Activated T-helper 17 cell treated with anti-CD3 and anti-CD28 coated beads, Interleukin-2, amount 50 U/mL, for 72 hours (primary cell): ENCODE measurements at places on chromosomes 2 and 18. TPM values are rescaled to one million over a fixed set of nuclear protein-coding genes. Genes with fewer than 3 reads are reported as not detected.

Gene B3GNT7
- not detected for total RNA-seq

Gene C18orf63
- not detected for total RNA-seq

Gene EN1
- total RNA-seq: not detected

Gene AFF3
- total RNA-seq: 0.32 TPM

Gene GPR148
- total RNA-seq: not detected

Gene PLGLB2
- 1.6 TPM for total RNA-seq

Gene AQP12B
- total RNA-seq: not detected

Gene STARD7
- total RNA-seq: 190 TPM

Gene CHPF
- total RNA-seq: 27.6 TPM

Gene SRD5A2
- total RNA-seq: not detected

Gene ING5
- total RNA-seq: 52.3 TPM

Gene ATIC
- 247 TPM for total RNA-seq

Gene STAM2
- 17.3 TPM for total RNA-seq

Gene ABHD3
- 48.4 TPM for total RNA-seq

Gene ARHGAP25
- total RNA-seq: 54.0 TPM

Gene FER1L5
- not detected for total RNA-seq

Gene DNMT3A
- total RNA-seq: 64.6 TPM

Gene TGFBRAP1
- total RNA-seq: 28.0 TPM

Gene ANKRD30B
- not detected for total RNA-seq

Gene COX7A2L
- total RNA-seq: 60.7 TPM

Gene FOXD4L1
- 0.11 TPM for total RNA-seq

Gene KCNG2
- not detected for total RNA-seq

Gene CXCR2
- total RNA-seq: not detected

Gene GALNT5
- total RNA-seq: 0.17 TPM

Gene CHN1
- 15.5 TPM for total RNA-seq

Gene FBXO48
- 2.0 TPM for total RNA-seq

Gene ACYP2
- 9.7 TPM for total RNA-seq

Gene NEU4
- 1.1 TPM for total RNA-seq

Gene ITM2C
- total RNA-seq: 28.7 TPM

Gene PROC
- not detected for total RNA-seq

Gene WNT6
- total RNA-seq: not detected

Gene IMPA2
- total RNA-seq: 18.3 TPM

Gene CENPA
- 36.1 TPM for total RNA-seq
